AG09309 (cell line): ENCODE measurements at places on chromosomes 16 and 17.

- DNase-seq, result no peak
These were observed 129.8 kb downstream of the NTN1 start for GRCh38 chr17:9151091-9151490.

GRCh38 chr16:27954191-27954590 is 109.3 kb downstream of the GSG1L start:
- no peak for DNase-seq

- DNase-seq, result no peak
These were observed 185.6 kb upstream of the CPHXL start for GRCh38 chr16:75911896-75912295.

GRCh38 chr16:23025692-23026307 is 123.5 kb downstream of the USP31 start:
- peak; percentile 39 for DNase-seq

- no peak for DNase-seq
These were observed 26.0 kb downstream of the SNX29 start for GRCh38 chr16:12002447-12003006.

DNA sequence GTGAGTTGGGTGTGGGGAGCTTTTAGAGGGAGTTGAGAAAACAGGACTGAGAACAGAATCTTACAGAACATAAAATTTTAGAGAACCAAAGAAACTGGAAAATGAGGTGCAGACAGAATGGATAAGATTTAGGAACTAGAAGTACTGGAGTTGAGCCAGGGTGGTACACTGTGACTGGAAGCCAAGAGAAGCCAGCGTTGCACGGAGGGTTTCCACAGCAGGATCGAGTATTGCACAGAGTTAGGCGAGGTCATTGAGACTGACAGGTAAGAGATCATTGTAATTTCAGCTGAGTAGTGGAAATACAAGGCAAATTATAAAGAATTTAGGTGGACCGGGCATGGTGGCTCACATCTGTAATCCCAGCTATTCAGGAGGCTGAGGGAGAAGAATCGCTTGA is 6.6 kb downstream of the GSDMA start:
- DNase-seq, result no peak

GRCh38 chr16:9258423-9259051 is 167.1 kb downstream of the HAPSTR1 start:
- no peak for DNase-seq

DNA sequence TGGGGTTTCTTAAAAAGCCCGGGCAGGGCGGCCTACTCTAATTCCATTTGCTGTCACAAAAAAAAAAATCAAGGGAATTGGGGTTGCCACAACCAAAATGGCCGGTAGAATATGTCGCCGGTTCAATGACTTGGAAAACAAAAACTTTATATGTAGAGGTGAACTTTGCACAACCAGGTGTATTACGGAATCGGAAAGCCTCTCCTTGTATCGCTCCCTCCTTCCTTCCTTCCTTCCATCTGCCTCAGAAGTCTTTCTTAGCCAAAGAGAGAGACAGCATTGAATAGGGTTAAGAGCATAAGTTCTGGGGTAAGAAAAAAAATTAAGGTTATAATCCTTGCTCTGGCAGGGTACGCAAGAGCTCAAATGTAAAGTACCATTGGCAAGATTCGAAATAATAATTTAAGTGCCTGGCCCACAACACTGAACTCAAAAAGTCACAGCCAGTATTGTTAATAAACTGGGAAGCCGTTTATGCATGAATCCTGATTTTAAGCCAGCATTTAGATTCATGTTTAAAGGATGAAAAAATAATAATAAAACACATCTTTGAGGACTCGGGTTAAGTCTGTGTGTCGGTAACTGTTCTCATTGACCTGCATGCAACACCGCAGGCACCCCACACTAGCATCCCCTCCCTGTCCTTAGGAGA is 522 bp upstream of the GLG1 start:
- no peak for DNase-seq

DNA sequence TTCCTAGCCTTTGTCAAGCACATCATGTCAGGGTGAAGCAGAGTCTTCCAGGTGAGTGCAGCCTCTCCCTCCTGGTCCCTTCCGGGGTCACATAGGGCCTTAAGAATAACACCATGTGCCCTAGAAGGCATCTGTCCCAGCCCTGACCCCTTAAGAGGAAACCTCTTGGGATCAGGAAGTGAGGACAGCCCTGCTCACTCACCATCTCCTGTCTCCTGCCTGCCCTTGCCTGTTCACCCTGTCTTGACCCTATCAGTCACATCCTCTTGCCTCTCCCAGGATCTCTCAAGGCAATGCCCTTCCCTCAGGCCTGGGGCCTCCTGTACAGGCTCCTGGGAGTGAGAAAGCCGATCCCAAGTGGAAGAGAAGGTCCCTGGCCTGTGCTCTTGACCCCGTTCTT is 13.9 kb downstream of the MYL4 start:
- DNase-seq, result no peak

GRCh38 chr17:69856946-69857345 is 218.1 kb upstream of the KCNJ16 start:
- DNase-seq, result no peak

- no peak for DNase-seq
These were observed 20.4 kb downstream of the MIEF2 start for GRCh38 chr17:18280766-18281371.

DNA sequence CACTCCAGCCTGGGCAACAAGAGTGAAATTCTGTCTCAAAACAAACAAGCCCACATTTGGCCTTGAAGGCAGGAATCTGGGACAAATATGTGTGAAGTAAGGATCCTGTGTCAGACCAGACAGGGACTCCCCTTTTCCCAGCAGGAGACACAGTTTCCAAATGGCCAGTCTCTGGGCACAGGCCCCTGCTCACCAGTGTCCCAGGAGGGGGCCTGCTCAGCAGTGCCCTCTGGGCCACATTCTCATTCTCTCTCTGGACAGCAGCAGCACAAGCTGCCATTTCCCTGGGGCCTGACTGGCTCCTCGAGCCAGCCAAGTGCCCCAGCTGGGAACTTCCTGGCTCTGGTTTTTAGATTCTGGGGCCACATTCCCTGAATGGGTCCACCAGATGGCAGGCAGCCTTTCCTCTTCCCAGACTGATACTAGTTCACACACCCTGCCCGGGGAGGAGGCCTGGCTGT is 11.7 kb upstream of the MNT start:
- DNase-seq, result no peak
